ENCODE measurements at places on chromosomes 6 and 20. TPM values are rescaled to one million over a fixed set of nuclear protein-coding genes. Genes with fewer than 3 reads are reported as not detected.

DNA sequence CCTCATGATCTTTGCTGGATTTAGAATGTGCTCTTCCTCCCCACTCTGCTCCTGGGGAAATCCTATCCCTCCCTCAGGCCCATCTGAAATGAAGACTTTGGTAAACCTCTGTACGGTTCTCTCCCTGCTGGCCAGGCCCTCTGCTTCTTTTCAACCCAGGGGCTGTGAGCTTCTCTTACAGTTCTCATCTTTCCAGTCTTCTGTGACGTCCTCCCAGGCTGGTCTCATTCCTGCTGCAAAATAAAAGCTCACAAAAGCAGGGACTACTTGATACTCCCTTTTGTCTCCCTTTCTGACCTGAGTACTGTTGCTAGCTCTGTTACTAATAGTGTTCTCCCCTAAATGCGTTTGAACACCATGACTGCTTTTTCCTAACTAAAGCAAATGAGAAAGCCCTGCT lies 46.3 kb downstream of the UNC5CL start:
- H3K4me3 ChIP-seq = no peak overlapping the region
- no peak overlapping the region for H3K27ac ChIP-seq
- no peak for DNase-seq
- H3K4me1 ChIP-seq = no peaks in the 10 kb centered on the region
- H3K36me3 ChIP-seq = no peaks in the 10 kb centered on the region

- no peaks in the 10 kb centered on the region for H3K27me3 ChIP-seq
- peaks cover 91% of the 10 kb centered on the region for H3K4me1 ChIP-seq
- peak overlapping the region; percentile 61 for H3K27ac ChIP-seq
Observed at GRCh38 chr20:38857703-38858102, 52.2 kb downstream of the PPP1R16B start.

FHL5 gene
- not detected for total RNA-seq

CD109 gene
- total RNA-seq = 21.6 TPM
